ENCODE measurements at places on chromosomes 1 and 21.

GRCh38 chr1:112060261-112060660 lies 70.8 kb upstream of the KCND3 start:
- DNase-seq: no peak

- no peak for DNase-seq
Observed at GRCh38 chr1:219223496-219223895, 49.8 kb downstream of the LYPLAL1 start.

DNA sequence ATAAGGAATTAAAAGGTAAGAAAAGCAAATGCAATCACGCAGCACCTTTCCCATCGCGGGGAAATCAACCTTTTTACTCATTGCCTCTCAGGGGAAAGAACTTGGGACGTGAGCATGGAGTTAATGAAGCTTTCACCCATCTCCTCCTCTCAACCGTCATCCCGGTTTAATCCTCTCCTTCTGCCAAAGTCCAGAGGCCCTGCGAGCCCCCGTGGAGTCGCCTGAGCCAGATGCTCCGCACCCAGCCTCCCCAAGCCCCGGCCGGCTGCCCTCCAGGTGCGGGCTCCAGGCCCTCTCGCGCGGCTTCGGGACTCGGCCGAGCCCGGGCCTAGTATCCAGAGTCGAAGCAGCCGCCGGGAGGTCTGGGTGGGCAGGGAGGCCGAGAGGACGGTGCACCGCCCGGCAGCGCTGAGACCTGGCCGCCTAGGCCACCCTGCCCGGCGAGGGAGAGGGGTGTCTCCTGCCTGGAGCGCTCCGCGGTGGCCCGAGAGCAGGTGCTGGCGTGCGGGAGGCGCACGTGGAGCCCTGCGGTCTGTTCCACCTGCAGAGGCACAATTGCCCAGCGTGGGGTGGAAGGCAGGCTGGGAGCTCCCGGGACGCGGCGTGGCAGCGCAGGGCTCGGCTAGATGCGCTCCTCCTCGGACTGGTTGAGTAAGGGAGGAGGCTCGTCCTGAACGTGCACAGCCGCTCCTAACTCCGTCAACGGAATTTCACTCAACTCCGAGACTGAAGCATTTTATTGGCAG lies 218.5 kb downstream of the SDCCAG8 start:
- no peak for DNase-seq

- no peak for DNase-seq
Observed at GRCh38 chr1:239977416-239977815, 114.3 kb upstream of the FMN2 start.

DNA sequence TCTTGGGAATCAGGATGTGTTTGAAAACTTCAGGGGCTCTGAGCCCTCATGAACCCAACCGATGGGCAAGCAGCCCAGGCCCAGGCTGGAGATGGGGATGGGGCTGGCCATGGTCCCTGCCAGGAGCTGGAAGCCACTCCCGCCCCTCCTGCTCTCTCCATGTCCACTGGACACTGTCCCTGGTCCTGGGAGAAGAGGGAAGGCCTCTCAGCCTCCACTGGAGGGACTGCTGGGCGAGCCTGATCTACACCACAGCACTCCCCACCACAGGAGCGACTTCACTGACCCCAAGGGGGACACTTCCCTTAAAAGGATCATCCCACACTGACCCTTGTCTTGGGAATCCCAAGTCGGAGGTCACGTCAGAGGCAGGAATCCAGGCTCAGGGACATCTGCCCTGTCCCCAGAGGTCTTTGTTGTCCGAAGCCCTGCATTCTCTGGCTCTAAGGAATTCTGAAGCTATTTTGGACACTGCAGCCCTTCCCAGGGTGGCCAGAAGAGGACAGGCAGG lies 16.9 kb upstream of the COL18A1 start:
- no peak for DNase-seq

DNA sequence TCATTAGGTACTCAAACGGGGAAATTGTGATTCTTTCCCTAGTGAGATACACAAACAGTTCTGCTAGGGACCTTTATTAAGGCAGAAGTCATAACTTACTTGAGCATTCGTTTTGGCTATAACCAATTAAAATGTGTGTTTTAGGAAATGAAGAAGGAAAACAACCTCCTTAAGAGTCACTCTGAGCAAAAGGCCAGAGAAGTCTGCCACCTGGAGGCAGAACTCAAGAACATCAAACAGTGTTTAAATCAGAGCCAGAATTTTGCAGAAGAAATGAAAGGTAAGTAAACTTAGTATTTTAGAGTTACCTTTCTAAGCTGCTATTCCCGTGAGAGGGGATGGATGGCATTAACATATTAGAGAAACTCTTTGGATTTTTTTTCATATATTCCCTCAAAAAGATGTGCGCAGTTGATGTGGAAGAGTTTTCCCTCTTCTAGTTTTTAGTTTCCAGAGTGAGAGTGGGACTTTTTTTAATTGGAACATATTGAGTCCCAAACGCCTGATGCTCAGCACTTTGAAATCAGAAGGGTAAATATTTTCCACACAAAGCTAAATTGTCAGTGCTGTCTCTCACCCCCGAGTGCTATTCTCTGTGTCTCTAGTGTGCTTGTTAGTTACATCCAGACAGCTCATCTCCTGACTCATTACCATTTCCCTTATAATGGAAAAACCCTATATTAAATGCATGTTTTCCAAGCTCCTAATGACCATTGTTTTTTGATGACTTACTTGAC lies 34.9 kb downstream of the CENPF start:
- no peak for DNase-seq

DNA sequence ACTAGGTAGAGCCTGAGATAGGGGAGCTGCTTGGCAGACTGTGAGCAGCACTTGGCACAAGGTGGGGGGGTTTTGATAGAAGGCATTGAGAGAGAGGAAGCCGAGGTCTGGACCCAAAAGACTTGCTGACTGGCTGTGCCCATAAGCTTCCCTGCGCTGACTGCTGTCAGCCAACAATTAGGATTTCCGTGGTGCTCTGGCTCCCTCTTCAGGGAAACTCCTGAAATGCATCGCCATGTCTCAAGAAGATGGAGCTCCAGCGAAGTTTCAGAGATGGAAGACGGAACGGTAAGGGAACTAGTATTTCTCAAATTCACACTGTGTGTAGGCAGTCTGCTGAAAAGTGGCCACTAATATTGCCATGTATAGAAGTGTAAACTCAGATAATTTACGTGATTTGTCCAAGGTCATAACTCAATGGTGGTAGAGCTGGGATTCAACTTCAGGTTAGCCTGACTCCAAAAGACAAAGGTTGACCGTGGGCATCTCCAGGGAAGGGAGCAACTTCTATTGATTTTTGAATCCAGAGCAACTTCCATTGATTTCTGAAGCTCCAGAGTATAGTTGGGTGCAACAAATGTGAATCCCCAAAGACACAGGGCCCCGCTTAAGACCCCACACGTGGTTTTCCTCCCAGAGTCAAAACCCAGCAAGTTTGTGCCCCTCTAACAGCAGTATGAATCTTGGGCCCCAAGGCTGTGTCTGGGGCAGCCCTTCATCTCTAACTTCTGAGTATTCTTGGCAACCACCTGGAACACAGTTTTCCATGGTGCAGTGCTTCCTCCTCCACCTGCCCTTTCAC lies 44.5 kb upstream of the CRNN start:
- DNase-seq: peak; percentile 78

DNA sequence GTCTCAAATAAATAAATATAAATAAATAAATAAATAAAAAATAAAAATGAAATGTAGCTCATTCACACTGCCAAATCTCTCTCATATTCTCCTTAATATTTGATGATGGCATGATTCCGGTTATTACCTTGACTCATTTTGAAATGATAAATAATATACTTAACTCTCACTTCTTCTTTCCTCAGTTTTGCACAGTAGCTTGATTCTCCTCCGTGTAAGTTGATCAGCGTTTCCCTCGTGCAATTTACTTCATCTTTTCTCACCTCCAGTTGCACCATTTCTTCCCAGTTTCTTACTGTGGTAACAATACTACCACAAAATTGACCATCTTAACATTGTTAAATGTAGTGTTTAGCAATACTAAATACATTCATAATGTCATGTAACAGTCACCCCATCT lies 111.6 kb downstream of the RIPK4 start:
- no peak for DNase-seq

GRCh38 chr1:33465316-33465715 lies 7.1 kb upstream of the ZSCAN20 start:
- no peak for DNase-seq

DNA sequence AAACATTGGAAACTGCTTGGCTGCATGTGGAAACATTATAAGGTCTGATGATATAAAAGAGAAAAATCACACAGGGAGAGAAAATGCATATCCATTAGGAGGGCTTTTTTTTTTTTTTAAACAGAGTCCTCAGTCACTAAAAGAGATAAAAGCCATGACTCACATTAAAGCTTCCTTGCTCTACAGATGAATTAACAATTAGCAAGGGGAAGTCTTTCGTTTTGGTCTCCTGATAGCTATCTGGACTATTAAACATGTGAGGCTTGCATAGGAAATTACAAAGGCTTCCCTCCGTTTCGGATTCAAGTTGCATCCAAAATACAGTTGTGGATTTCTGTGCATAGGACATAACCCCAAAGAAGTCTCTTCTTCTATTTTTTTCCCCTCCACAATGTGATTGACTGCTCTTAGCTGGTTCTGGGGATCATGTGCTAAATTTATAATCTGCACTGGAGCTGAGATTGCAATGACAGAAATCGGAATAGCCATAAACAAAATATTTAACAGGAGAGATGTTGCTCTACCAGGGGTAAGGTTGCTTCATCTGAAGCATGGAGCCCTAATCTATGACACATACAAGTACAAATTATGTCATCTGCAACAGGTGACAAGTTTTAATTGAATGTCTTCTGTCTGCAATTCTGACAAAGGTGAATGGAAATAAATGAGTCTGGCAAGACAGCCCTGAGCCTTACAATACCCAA lies 146.8 kb downstream of the ESRRG start:
- no peak for DNase-seq

DNA sequence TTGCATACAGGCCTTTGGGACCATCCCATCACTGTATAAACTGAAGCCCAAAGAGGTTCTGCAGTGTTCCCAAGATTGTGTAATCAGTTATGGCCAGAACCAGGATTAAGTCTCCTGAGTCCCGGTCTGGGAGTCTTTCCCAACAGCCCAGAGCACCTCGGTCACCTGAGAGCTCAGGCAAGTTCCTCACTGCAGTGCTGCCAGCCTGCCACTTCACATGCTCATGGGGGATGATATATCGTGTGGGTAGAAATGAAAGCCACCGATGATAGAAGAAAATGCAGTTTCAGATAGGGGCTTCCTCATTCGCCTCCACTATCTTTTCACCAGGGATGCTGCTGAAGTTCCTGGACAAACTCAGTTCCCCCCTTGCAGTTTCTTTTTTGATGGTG lies 30.4 kb downstream of the FHAD1 start:
- DNase-seq: no peak

DNA sequence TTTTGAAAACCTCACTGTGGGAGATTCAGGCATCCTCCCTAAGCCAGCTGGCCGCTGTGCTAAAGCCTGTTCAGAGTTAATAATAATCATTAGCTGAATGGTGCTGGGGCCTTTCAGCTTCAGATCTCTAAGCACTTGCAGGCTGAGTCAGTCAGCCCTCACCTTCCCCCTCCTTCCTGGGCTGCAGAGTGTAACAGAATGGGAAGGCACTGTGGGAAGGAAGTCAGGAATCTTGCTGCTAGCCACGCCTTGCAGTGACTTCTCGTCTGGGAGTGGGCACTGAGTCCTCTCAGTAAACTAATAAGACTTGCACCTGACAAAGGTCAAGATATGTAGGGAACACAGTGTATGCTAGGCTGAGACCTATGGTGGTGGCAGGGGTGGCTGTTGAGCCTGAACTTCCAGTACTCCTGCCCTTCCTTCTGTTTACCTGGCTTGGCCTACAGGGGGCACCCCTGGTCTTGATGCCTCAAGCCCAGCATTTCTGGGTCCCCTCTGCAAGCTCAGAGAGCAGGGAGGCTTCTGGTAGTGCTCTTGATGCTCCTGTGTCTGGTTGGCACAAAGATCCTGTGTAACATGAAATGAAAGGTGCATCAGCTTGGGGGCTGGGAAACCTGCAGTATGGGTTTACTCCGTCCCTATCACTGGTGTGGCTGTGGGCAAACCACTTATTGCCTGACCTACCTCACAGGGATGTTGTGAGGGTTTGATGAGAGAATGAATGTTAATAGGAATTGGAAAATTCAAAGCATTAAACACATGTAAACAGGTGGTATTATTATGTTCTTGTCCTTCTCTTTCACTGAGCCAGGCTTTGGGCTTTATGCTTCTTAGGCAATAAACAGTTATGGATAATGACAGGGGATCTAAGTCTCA lies 6.0 kb downstream of the CYB561D1 start:
- DNase-seq: no peak

- no peak for DNase-seq
Observed at GRCh38 chr1:32886004-32886827, at the start of gene HPCA. Gene HPCA (plus strand): TSS chr1:32886491. CDS start chr1:32888899, 2,408 bp downstream.

- no peak for DNase-seq
Observed at GRCh38 chr1:172321451-172321850, 99.0 kb upstream of the C1orf105 start.

GRCh38 chr1:9687874-9688582 lies 36.5 kb downstream of the PIK3CD start:
- DNase-seq: no peak

GRCh38 chr1:94675373-94675772 lies 133.8 kb upstream of the F3 start:
- DNase-seq: no peak

DNA sequence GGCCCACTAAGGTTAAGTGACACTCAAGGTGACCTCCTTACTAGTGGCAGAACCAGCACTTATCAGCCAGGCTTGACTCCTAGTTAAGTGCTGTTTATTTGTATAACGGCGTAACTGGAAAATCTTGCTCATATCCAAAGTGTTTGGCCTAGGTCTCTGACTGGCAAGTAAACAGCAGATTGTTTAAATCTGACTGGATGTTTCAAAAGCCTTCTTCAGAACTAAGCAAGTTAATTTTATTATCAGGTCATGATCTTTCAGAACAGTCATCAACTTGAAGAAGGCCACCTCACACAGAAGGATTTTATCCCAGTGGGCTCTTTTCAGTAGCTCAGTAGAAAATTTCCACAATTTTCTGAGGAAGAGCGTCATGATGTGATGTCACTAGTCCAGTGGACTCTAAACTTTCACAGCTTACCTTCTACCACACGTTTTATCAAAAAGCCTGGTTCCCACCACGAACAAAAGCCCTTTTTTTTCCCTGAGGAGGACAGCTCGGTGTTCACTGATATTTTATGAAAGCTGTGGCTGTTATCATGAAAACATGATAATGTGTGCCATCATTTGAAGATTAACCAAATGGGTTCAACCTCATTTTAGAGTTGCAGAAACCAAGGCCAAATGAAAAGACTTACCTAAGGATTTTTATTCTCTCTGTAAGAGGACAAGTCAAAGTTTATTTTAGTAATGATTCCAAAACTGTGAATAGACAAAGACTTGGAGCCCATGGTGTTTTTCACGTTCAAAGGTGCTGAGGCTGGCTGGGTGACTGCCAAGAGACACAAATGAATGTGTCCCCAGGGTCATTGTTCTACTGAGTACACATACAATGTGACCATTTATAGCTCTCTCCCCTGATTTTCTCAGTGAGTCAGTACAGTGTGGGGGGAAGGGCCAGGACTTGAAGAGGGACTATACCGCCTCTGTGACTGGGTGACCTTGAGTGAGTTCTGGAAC lies 9.1 kb downstream of the SGIP1 start:
- no peak for DNase-seq

- DNase-seq: no peak
Observed at GRCh38 chr1:231801042-231801585, 174.5 kb downstream of the DISC1 start.

- no peak for DNase-seq
Observed at GRCh38 chr1:25878690-25879089, 3.2 kb upstream of the PAQR7 start.

- DNase-seq: no peak
Observed at GRCh38 chr21:45630066-45630694, 13.3 kb upstream of the PCBP3 start.
